ENCODE measurements at places on chromosomes 7 and 10.
A peak's percentile ranks its signal among the peaks of the same experiment; 100 is the strongest.

DNA sequence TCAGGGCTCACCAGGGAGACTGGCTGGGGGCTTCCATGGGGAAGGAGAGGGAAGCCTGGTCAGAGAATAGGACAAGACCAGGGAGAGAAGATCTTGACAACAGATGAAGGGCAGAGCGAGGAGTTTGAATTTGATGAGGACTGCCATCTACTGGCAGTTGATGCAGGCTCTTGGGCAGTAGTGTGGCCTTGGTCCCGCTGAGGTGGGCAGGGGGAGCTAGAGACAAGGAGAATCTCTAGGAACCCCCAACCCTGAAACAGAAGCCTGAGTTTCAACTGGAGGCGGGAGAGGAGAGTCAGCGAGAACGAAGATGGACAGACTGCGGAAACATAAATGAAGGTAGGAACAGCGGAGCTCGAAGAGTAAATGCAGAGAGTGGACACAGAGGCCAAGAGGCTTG, 81.0 kb downstream of the PPP1R3C start:
- no peak for DNase-seq

- DNase-seq, result peak; percentile 52
Observed at GRCh38 chr7:150778738-150779301, 21.3 kb downstream of the TMEM176B start.

DNA sequence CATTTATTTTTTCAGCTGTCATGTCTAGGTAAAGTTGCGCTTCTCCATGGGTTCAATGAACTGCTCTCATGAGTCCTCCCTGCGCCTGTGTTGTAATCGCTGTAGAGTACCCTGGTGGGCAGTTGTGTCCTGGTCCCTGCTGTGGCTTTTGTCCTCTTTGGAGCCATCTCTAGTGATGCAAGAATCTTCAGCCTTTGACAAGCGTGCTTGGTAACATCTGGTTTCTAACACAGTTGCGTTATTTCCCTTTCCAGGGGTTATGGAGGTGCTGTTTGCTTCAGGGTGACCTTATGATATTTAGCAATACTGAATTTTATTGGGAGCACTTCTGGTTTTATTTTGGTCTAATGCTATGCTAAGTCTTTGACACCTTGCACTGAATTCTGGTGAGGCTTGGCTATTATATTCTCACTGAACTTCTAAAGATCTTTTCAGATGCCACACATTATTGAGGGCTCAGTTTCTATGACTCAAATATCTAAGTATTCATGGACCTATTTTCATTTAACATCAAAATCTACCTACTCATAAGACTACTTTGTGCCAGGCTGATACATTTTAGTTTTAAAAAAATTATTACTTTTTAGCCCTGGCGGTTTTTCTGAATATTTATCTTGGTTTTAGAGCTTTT, 88.6 kb downstream of the FANK1 start:
- DNase-seq, result no peak

DNA sequence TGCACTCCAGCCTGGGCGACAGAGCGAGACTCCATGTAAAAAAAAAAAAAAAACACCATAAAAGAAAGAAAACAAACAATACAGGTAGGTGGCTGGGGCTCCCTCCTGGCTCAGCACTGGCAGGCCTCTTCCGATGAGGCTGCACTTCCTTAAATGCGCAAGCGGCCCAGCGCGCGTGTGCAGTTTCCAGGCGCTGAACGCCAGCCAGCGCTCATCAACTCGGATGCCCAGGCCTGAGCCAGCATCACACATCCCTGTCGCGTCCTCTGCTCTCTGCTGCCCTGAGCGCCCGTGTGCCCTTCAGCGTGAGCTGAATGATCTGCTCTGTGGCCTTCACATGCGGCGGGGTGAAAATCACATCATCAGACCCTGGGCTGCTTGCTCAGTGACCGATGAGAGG, 31.8 kb downstream of the NUDT1 start:
- no peak for DNase-seq

GRCh38 chr7:151340794-151341356, 737 bp upstream of the NUB1 start:
- DNase-seq, result no peak

GRCh38 chr7:75876126-75876881, 2.5 kb upstream of the RHBDD2 start:
- peak; percentile 57 for DNase-seq

- no peak for DNase-seq
Observed at GRCh38 chr7:95056107-95056739, 148.8 kb downstream of the PPP1R9A start.

DNA sequence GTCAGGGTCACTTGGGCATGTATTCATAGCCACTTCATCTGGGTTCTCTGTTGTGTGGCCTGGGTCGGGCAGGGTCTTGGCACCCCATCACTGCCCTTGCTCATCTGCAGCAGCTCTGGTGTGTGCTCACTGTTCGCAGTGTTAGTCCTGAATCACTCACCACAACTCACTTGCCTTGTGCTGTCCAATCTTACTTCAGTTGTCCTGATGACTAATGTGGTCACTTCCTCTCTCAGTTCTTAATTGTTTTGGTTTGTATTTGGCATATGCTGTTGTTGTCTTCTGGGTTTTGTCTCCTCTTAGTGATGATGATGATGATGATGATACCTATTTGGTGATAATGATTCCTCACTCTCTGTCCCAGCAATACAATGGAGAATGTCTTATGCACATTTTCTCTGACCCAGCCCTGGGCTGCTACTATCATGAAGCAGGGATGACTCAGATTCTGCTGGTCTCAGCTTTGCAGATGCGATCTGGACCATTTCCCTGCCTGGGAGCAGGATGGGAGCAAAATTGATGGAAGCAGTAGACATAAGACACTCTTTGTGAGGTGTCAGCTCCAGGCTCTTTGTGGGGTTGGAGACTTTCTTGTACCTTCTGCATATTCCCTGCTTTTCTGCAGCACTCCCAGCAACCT, 17.0 kb downstream of the ADRA2A start:
- no peak for DNase-seq

- no peak for DNase-seq
Observed at GRCh38 chr7:85567983-85568382, 381.1 kb upstream of the SEMA3D start.

All from CD4-positive, alpha-beta T cell treated with Interferon gamma for 1 hour (primary cell).